Activated CD4-positive, alpha-beta T cell treated with anti-CD3 and anti-CD28 coated beads, Interleukin-2, Interleukin-4, amounts not matched to agents 100 ng/mL and 50 ng/mL, durations not matched to agents 16 hours and 8 hours (primary cell): ENCODE measurements at places on chromosomes 4 and X.

DNA sequence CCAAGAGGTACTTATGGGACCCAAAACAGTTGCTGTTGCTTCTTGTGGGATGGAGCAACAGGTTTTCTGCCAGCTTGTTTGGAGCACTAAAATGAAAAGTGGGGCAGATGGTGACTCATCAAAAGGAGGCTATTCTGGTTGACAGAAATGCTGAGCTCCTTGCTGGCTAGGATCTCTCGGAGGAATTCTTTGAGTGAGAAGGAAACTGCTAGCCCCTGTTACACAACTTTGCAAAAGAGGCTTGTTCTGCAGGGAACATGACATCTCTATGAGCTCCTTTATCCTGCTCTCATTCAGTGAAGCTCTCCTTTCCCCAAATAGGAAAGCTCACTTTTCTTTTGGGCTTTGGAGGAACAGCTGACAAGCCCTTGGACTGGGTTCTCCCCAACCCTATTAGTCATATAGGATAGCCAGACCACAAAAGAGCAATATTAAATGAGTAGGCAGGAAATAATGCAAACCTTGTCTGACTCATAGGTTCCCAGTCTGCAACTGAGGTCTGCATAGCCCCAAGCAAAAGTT lies 108.3 kb downstream of the CDS1 start:
- peak; percentile 35 for DNase-seq

DNA sequence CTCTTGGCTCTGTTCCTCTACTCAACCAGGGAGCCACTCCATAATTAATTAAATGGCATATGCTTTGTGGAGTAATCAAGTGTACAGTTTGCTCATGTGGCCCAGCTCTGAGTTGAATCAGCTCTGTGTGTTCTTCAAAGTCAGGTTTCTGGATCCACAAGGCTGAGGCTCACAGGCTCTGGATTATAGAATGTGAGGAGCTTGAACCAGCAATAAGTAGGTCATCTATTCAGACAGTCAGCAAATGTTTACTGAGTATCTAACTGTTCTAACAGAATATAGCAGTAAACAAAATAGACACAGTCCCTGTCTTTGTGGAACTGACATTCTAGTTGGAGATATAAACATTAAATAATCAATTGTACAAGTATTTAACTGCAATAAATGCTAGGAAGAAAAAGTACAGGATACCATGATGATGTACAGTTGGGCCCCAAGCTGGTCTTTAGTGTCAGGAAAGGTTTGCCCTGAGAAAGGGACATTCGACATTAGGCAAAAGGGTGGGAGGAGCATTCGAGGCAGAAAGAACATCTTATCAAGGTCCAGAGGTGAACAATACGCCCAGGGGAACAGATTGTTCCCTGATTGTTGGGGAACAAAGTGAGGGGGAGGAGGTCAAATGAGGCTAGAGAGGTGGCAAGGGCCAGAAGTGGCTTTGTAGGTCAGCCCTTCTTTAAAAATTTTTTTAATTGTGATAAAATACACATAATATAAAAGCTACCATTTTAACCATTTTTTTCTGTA lies 20.5 kb upstream of the TSR2 start:
- no peak for DNase-seq

- DNase-seq: no peak
Measured at GRCh38 chr4:19095491-19096046, 1074.0 kb upstream of the LCORL start.

GRCh38 chr4:159777689-159778088 lies 674.8 kb downstream of the RAPGEF2 start:
- no peak for DNase-seq

GRCh38 chrX:120331116-120331515 lies 19.9 kb upstream of the TMEM255A start:
- no peak for DNase-seq

DNA sequence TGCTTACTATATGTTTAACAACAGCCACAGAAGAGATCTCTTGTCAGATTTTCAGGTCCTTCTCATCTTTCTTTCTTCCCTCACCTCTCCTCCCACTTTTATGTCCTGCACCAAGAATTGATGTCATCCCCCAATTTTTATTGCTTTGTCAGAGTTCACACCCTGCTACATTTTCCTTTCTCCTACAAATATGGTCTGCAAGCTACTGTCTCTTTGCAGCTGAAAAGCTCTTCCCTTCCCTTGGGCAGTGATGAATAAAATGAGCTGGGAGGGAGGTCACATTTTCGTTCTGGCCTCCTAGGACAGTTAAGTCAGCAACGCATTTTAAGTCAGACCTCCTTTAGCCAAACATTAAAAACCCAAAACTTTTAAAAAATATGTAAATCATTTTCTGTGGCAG lies 26.7 kb upstream of the VEGFD start:
- DNase-seq: no peak

GRCh38 chr4:105569866-105570236 lies 17.4 kb downstream of the ARHGEF38 start:
- DNase-seq: no peak

GRCh38 chr4:6468376-6468775 lies 4.0 kb downstream of the PPP2R2C start:
- no peak for DNase-seq

DNA sequence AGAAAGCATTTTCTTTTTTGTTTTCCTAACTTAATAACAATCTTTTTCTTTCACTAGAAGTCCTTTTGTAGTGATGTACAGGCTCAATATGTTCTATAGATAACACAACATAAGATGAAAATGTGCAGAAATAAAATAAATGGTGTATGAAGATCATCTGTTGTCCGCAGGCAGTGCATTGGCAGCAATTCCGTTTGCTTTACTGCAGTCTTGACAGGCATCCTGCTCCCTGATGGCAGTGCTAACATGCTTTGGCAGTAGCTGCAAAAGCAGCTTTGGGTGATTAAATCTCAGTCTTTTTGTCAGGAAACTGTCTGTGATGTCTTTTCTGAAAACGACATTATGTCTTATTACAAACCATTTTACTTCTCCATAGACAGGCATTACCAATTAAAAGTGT lies 131.4 kb downstream of the TRAM1L1 start:
- DNase-seq: no peak

- no peak for DNase-seq
Measured at GRCh38 chrX:16114611-16115010, 8.8 kb upstream of the GRPR start.

DNA sequence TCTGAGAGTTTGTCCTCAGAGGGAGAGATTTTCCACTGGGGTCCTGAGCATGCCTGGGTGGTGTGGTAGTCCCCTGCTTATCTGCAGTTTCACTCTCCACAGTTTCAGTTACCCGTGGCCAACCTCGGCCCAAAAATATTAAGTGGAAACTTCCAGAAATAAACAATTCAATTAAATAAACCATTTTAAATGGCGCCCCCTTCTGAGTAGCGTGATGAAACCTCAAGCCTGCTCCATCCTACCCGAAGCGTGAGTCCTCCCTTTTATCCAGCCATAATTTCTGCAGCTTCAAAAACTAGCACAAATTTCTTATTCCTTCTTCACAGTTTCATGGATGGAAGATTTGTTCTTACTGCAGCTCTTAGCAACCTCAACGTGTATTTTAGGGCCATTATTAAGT lies 26.7 kb downstream of the PNMA6E start:
- no peak for DNase-seq

DNA sequence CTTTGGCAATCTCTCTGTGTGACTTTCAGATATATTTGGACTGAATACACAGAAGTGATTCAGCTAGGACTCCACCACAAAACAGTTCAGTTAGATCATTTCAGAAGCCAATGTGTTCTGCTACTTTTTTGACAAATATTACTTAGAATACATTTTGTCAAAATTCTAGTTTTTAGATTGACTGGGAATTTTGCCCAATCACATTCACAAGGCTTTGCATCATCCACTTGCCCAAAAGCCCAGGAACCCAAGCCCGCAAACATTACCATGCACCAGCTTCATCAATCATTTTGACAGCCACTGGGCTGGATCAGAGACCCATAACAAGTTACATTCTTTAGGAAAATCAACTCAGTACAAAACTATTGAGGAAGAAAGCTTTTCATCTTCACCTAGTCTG lies 256.6 kb upstream of the NDST3 start:
- no peak for DNase-seq
